ENCODE measurements at places on chromosomes 3 and 15. TPM values are rescaled to one million over a fixed set of nuclear protein-coding genes. Genes with fewer than 3 reads are reported as not detected.

DNA sequence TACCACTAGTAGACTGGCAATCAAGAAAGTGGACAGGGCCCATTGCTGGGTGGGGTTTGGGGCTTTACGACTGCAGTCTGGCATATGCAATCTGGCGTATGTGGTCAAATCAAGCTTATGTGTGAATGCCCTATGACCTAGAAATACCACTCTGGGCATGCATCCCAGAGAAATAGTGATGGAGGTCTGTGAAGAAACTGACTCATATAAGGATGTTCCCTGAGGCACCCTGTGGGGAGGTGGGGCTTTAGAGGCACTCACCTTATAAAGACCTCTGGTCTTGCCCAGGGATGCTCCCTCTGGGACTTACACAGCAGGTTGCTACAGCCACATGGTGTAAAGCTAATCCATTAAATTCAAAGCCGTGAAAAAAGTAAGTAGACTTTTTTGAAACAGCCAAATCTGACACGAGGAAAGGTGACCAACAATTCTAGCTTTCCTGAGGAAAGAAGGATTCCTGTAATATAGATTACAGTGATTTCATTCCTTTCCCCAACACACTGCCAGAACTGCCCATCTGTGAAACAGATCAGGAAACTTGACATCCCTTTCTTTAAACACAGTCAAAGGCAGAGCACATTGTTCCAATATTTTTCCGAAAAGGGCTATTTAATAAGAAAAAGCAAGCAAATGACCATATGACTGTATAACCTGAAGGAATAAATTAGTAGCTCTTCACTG is 13.6 kb downstream of the RARRES1 start:
- H3K27ac ChIP-seq: no peak overlapping the region
- no peaks in the 10 kb centered on the region for H3K36me3 ChIP-seq
- H3K27me3 ChIP-seq: no peaks in the 10 kb centered on the region
- H3K4me3 ChIP-seq: no peak overlapping the region
- peaks cover 28% of the 10 kb centered on the region for H3K4me1 ChIP-seq
- DNase-seq: no peak

- H3K27ac ChIP-seq: no peak overlapping the region
- no peak overlapping the region for H3K4me3 ChIP-seq
- DNase-seq: peak; percentile 65
- H3K4me1 ChIP-seq: no peaks in the 10 kb centered on the region
- H3K27me3 ChIP-seq: no peaks in the 10 kb centered on the region
- peaks cover 100% of the 10 kb centered on the region for H3K36me3 ChIP-seq
Measured at GRCh38 chr3:53227993-53228885, 27.6 kb downstream of the TKT start.

DNA sequence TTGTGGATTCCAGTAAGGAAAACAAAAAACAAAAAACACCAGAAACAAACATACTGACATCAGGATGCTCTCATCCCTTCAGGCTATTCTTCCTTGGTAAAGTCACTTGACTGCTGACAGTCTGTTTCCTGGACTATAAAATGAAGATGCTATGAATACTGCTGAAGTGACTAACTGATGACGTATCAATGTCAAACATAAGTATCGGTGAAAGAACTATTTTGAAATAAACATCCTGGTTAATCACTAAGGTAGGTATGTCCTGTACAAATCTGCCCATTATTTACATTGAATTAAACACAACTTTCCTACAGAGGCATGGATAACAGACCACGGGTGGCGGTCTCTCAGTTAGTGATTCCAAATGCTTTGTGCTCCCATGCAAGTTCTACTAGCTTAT is 45.9 kb downstream of the CHAC1 start:
- peaks cover 8% of the 10 kb centered on the region for H3K4me1 ChIP-seq
- H3K4me3 ChIP-seq: no peak overlapping the region
- peaks cover 78% of the 10 kb centered on the region for H3K36me3 ChIP-seq
- no peaks in the 10 kb centered on the region for H3K27me3 ChIP-seq
- DNase-seq: no peak
- no peak overlapping the region for H3K27ac ChIP-seq

The SERINC4 gene
- not detected for polyA plus RNA-seq

The RFTN1 gene
- 68.7 TPM for polyA plus RNA-seq

The GOLGA8K gene
- 4.5 TPM for polyA plus RNA-seq

All from left lung (tissue), 14 donors.